ENCODE measurements at places on chromosomes 6 and 20.

- no peak for DNase-seq
These were observed 325.0 kb downstream of the CDC5L start for GRCh38 chr6:44712353-44713111.

- DNase-seq: no peak
These were observed 9.8 kb downstream of the EPM2A start for GRCh38 chr6:145725570-145725969.

DNA sequence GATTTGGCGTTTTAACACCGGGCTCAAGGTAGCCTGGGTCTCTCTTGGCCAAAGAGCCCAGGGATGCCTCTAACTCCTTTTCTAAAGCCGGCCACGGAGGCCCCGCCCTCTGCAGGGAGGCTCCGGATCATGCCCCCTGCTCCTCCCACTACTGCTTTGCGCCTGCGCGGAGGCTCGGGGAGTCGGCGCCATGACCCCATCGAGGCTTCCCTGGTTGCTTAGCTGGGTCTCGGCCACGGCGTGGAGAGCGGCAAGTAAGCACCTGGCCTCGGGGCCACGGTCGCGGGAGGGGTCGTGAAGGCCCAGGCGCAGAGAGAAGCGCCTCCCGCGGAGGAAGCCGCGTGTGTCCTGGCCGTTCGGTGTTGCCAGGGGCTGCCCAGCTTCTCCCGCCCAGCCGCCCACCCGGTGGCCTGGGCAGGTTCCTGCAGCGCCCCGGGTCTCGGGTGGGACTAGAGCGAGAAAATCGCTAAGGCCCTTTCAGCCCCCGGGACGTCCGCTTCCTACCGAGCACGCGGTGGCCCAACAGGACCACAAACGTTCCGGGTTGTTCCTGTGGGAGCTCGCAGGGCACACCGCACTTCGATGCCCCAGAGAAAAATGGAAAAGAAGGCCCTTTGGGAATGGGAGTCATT, at the start of gene SDHAF4:
TSS of gene SDHAF4 (plus strand) at position 180 of the 632 bp plus-strand sequence. CDS start at position 191, 11 bp downstream.
- peak; percentile 86 for DNase-seq

- no peak for DNase-seq
These were observed 8.6 kb downstream of the SULF2 start for GRCh38 chr20:47776639-47777038.

GRCh38 chr6:143695969-143696663, 18.4 kb downstream of the PHACTR2 start:
- DNase-seq: no peak

DNA sequence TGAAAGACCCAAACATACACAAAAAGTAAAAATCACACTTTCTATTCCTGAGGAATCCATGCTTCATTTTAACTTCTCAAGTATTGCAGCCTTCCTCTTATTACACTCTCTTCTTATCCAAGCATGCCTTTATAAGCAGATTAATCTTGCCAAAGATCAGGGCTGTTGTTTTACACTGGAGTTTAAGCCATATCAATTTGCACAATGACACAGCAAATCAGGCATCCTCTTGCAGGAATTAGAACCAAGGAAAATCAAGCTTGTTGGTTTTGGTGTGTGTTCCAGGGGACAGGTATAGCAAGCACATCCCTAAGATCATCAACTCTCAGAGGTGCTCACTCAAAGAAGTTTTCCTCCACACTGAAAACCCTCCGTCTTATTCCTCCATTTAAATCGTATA, 69.5 kb downstream of the CYP39A1 start:
- DNase-seq: no peak

DNA sequence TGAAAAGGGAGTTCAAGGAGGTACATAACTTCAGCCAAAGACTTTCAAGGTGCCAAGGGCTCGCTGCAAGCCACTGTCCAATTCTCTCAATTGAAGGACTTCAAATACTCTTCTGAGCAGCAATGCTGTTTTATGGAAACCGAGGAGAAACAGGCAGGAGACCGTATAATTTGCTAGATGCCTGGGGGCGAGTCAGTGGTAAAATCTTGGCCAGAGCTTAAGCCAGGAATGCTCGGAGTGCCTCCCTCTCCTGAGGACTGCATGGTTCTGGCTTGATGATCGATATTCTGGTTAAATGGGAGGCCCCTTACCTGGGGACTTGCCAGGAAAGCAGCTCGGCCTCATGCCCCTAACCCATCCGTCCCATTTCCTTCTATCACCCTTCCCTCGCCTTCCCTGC, 35.8 kb upstream of the NOP56 start:
- no peak for DNase-seq

GRCh38 chr6:32128751-32129296, 778 bp upstream of the ATF6B start:
- no peak for DNase-seq

DNA sequence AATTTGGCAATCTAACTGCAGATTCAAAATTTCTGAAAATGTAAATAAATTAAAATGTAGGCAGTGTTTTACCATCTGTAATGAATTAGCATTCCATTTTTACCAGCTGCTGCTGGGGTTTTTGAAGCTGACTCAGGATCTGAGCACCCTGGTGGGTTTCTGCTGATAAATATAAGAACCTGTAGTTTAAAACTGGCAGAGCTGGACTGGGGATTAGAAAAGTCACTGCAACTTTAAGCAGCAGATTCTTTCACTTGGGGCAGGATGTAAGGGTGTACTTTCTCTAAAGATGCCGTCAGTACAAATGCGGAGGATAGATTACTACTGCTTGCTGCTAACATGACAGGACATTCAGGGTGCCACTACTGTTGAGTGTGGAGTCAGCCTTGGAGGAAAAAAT, 341.8 kb downstream of the CDKAL1 start:
- no peak for DNase-seq

DNA sequence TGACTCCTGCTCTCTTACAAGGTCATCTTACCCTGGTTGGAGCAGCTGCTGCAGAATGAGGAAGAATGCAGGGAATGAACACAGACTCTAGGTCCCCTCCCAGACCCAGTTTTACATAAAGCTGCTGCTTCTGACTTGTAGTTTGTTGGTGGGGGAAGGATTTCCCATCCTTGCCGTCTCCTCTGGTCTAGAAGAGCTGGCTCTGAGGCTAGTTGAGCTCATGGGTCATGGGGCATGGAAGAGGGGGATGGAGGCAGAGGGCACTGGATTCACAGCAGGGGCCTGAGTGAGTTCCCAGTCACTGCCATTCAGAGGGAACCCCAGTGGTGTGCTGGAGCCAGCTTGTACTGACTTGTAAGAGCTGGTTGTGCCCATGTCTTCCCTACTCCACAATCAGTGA, 9.2 kb upstream of the GUCA1A start:
- DNase-seq: no peak

DNA sequence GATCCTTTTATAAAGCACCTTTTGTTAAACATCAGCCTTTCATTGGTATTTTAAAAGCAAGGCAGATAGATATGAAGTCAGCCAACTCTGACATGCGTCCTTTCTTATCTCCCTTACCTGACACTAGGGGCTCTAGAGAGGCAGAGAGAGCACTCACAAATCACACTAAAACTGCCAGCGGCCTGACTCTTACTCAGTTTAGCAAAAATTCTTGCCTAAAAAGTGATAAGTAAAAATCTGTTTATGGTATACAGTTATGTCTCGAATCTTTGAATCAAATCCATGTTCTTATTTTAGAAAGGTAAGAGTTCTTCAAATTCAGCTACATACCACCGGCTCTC, 10.4 kb upstream of the TDRD6 start:
- DNase-seq: no peak

GRCh38 chr6:55299286-55299985, 27.8 kb upstream of the GFRAL start:
- DNase-seq: no peak

GRCh38 chr20:40056171-40056570, 632.9 kb downstream of the MAFB start:
- DNase-seq: no peak

DNA sequence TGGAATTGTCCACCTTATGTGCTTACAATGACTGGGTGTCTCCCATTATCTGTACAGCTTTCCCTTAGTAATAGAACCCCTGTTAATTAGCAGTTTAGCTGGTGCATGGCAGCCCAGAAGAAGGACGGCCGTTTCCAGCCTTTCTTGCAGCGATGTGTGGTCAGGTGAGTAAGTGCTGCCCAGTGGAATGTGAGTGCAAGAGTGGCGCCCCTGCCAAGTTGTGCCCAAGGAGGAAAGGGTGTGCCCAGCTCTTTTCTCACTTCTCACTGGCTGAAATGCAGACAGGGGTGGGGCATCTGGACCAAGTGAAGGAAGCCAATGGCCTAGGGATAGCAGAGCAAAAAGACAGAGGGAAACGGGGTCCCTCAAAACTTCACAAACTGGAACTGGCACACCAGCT, 296.8 kb downstream of the PREX1 start:
- no peak for DNase-seq

DNA sequence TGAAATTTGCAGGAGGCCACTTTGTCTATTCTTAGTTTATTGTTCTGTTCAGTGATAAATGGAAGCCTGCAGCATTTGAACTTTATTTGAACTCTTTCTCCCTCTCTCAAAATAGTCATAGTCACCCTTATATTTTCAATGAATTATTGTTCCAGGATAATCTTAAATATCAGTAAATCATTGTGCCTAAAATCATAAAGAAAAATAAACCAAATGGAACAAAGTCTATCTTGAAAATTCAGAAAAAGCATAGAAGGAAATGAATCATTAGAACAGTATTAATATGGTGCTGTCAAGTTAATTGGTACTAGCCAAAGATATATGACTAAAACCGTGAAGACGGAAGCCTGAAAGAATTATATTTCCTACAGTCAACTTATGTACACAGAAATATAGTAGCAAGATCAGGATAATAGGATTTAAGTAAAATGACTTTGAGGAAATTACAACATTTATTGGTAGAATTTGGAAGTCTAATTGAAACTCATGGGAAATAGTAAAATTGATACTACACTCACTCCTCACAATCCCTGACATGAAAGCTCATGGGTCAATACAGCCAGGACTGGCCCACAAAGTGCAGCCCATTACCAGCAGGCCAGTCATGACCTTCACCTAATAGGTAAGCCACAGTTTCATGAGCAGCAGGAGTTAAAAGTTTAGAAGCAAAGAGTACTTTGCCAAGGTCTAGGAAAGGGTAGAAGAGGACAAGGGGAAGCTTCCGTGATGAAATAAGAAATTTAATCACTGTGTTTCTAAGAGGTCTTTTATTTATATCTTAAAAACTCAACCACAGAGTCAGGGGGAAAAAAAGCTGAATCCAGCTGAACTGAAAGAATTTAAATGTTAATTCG, 119.9 kb upstream of the ENPP5 start:
- no peak for DNase-seq

- no peak for DNase-seq
These were observed 107.6 kb upstream of the MCHR2 start for GRCh38 chr6:100101644-100102043.

- DNase-seq: no peak
These were observed 41.8 kb upstream of the TINAG start for GRCh38 chr6:54266400-54266923.

GRCh38 chr6:161216616-161217205, 57.1 kb downstream of the AGPAT4 start:
- DNase-seq: no peak

DNA sequence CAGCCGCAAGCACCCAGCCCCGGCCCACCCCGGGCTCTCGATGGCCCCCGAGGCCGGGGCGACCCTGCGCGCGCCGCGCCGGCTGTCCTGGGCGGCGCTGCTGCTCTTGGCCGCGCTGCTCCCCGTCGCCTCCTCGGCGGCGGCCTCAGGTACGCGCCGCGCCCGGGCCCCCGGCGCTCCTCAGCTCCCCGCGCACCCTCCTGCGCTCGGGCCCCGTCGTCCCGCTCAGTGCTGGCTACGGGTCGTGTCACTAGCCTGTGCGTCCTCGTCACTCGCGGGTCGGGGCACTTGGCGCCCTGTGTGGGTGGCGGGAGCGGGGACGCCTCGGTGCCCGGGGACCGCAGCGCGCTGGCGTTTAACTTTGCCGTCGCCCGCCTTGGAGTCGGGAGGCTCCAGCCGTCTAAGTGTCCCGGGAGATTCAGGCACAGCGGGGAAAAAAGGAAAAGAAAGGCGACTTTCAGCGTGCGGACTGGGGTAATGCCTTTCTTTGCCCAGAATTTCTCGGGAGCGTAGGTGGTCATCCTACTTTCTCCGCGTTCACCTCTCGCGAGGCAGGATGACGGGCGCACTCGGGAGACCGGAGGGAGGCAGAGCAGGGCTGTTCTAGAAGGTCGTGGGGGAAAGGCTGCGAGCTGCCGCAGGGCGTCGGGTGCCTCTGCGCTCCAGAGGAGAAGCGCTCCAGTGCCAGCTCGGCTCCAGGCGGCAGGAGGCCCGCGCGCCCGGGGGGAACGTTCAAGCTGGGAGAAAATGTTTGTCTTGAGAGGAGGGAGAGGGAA, 545 bp downstream of the FNDC1 start:
- DNase-seq: no peak

DNA sequence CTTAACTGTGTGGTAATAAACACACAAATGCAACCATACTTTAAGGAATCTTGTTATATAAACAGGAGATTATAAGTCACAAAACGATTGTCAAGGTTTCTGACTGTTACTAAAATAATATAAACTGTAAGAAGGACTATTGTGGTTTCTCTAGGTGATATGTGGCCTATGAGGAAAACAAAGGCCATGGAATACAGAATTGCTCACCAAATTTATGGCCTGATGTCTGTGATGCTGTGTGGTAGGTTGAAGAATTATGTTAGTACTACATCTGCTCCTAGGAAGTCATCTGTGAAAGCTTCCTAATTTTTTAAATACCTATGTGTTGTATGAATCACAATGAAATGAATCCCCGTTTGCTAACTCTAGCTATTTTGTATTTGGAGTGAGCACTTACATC, 875.4 kb upstream of the MAP3K7 start:
- no peak for DNase-seq

DNA sequence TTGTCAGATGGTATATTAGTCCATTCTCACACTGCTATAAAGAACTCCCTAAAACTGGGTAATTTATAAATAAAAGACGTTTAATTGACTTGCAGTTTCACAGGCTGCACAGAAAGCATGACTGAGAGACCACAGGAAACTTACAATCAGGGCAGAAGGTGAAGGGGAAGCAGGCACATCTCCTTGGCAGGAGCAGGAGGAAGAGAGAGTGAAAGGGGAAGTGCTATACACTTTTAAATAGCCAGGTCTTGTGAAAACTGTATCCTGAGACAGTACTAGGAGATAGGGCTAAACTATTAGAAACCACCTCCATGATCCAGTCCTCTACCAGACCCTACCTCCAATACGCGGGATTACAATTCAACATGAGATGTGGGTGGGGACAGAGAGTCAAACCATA, 193.9 kb upstream of the KCNG1 start:
- DNase-seq: no peak
